Activated CD4-positive, alpha-beta T cell treated with anti-CD3 and anti-CD28 coated beads for 24 hours (primary cell): ENCODE measurements at places on chromosomes 6 and 20.

DNA sequence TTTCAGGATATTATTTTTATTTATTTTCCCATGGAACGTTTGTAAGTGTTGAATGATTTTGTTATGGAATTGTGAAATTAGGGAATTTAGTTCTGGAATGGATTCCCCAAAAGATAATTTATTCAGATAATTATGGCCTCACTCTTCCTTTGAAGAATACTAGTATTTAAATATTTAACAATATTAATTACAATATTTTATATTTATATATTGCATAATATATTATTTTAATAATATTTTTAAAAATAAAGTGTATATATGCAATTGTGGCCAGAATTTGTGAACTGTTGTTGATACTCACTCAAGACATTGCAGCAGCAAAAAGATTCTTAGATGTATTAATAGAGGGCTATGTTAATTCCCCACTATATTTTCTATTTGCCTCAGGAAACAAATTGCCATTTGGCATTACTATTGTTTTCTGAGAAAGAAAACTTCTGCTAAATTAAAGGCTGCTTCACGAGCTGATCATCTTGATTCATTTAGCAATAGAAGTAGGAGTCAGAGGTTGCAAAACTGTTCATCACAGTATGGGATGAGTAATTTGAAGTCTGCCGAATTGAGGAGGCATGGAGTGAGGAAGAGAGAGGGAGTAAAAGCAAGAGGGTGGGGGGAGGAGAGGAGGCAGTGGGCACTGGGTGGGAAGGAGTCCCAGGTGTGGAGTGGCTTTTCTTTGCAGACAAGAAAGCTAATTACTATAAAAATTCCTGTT, 729.2 kb downstream of the DHX35 start:
- DNase-seq: no peak

DNA sequence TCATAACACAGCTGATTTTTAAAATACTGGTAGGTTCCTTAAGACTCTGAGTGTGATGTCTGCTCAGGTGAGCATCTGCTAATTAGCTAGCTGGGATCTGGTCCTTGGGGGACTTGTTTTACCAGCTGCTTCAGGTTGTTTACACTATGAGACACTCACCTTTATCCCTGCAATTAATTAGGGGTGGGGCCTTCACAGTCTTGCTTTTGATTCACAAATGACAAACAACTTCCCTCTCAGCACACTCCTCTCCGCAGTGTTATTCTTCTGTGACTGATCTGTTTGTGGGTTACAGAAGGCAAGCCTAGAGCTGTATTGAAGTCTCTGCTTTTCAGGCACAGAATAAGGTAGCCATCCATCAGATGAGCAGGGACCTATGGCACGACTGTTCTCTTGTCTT, 62.0 kb upstream of the CD83 start:
- DNase-seq: no peak

GRCh38 chr6:13776602-13777001, 37.8 kb downstream of the MCUR1 start:
- DNase-seq: no peak

GRCh38 chr6:31121131-31121790, 1.0 kb upstream of the CDSN start:
- no peak for DNase-seq

GRCh38 chr6:146551545-146551944, 7.9 kb downstream of the RAB32 start:
- DNase-seq: no peak

DNA sequence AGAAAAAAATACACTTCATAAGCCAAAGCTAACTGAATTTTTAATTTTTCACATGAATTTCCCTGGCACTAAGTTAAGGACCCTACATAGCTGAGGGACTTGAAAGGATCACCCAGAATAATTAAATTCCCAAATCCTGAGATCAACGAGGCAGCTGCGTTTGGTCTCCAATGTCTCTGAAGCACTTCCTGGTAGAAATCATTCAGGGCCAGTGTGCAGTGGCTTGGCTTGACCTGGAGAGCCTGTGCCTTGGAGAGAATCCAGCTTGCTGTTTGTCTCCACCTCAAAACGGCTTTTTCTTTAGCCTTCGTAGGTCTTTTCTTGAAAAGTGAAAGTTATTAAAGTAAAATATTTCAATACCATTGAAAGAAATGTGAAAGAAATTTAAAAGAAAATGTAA, 92.4 kb downstream of the SMOC2 start:
- no peak for DNase-seq
